ENCODE measurements at places on chromosomes 3 and 15.

DNA sequence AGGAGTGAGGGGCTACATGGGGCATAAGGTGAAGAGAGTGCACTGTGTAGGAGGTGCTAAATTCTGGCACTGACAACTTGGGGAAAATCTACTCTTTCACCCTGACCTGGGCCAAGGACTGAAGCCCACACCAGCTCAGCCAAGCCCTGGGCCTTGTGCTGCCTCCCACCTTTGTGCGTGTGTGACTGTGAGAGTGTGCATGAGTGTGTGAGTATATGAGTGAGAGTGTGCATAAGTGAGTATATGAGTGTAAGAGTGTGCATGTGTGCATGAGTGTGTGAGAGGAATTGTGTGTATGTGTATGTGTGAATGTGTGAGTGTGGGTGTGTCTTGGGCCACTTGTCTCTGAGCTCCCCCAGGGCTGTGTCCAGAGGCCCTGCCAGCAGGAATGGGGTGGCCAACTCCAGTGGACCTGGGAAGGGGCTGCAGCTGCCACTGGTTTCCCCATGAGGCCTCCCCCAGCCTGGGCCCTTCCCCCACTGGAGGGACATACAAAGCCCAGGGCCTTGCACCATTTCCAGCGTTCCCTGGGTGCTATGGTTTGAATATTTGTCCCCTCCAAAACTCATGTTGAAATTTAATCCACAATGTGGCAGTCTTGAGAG lies 15.2 kb downstream of the C3orf22 start:
- DNase-seq: no peak

- DNase-seq: no peak
These were observed 215.5 kb upstream of the RORA start for GRCh38 chr15:61444585-61444984.

DNA sequence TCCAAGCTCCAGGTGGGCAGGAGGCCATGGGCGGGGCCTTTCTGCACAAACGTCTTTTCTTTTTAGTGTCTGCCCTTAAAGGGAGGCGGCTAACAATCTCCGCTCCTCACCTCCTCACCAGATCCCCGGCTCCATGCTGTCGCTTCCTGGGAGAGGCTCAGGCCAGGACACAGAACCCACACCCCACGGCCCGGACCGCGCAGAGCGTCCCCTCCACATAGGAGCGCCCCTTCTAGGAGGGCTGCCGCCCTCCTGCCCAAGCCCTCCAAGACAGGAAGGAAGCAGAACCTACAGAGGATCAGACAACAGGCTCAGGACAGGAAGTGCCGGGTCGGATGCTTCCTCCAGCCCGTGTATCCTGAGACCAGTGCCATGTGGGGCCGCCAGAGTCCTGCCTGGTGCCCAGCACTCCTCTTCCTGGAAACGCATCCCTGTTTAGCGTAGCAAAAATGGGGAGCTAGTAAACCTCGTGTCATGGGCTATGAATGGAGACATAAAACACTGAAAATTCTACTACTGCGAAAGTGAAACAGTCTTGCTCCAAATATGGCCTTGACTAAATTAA lies 83.2 kb upstream of the ATP10A start:
- DNase-seq: no peak

- DNase-seq: no peak
These were observed 78.7 kb upstream of the MME start for GRCh38 chr3:155001289-155002010.

- no peak for DNase-seq
These were observed 136.2 kb upstream of the PFN2 start for GRCh38 chr3:150106740-150107428.

- no peak for DNase-seq
These were observed 92.9 kb downstream of the TPRA1 start for GRCh38 chr3:127497676-127498075.

GRCh38 chr3:57757642-57758297 lies 1.7 kb downstream of the SLMAP start:
- no peak for DNase-seq

- DNase-seq: no peak
These were observed 453.3 kb downstream of the ROBO1 start for GRCh38 chr3:79314544-79314943.

- DNase-seq: no peak
These were observed 46.2 kb downstream of the DENND6A start for GRCh38 chr3:57646723-57647122.

- no peak for DNase-seq
These were observed 18.4 kb downstream of the LARS2 start for GRCh38 chr3:45406772-45407171.

- DNase-seq: no peak
These were observed 68.9 kb downstream of the ARMC8 start for GRCh38 chr3:138256022-138256421.

GRCh38 chr15:86611417-86612040 lies 531.9 kb downstream of the AGBL1 start:
- DNase-seq: peak; percentile 26

DNA sequence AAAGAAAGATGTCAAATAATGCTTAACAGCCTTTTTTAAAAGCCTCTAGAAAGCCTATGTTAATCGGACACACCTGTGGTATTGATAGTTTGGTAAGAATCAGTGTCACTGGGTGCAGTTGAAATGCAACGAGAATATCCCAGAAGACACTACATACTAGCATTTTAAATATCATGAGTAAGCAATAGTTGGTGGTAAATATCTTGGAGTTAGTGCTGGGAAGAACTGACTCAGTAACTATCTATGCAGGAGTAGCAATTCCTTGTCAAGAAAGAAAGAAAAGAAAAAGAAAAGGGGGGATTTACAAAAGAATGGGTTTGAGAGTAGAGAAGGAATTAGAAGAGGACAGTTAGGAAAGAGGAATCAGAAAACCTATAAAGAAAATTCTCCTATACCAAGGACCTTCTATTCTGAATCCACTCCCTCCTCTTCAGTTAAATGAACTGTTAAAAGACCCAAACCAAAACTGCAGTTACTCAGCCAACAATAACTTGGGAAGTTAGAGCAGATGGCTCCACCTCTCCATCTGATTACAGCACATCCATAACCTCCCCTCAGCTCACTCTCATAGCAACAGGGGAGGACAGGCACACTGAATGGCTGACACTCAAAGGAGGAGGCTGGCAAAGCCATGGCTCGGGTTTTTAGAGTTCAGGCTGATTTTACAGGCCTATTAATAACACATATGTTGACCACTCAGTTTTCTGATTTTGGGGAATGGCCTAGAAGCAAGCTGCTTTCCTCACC lies 207.6 kb upstream of the MDFIC2 start:
- no peak for DNase-seq

- no peak for DNase-seq
These were observed 67.7 kb upstream of the ROPN1 start for GRCh38 chr3:124059580-124059979.

DNA sequence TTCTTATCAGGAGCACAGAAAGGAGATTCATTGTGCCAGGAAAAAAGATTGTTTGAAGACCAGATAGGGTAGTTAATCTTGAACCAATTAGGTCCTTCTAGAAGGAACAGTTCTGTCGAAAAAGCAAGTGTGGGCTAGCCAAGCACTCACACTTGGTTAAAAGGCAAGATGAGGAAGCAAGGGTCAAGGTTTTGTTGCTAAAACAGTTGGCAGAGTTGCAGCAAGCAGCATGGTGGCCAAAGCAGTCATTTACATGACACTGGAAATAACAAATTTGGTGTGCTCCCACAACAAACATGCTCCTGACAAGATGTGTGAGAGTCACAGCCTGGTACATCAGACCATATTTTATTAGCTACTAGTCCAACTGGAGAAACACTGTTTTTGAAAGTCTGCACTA lies 228.0 kb upstream of the CFAP20DC start:
- DNase-seq: no peak

- DNase-seq: no peak
These were observed 245.7 kb downstream of the ZIC1 start for GRCh38 chr3:147654827-147655226.

- DNase-seq: no peak
These were observed 82.6 kb downstream of the TGFBR2 start for GRCh38 chr3:30688776-30689641.

GRCh38 chr15:82044373-82045178 lies 1.2 kb downstream of the MEX3B start:
- peak; percentile 34 for DNase-seq

- no peak for DNase-seq
These were observed 34.7 kb upstream of the SACM1L start for GRCh38 chr3:45654397-45654944.

GRCh38 chr3:13746385-13746784 lies 133.5 kb downstream of the WNT7A start:
- DNase-seq: no peak

DNA sequence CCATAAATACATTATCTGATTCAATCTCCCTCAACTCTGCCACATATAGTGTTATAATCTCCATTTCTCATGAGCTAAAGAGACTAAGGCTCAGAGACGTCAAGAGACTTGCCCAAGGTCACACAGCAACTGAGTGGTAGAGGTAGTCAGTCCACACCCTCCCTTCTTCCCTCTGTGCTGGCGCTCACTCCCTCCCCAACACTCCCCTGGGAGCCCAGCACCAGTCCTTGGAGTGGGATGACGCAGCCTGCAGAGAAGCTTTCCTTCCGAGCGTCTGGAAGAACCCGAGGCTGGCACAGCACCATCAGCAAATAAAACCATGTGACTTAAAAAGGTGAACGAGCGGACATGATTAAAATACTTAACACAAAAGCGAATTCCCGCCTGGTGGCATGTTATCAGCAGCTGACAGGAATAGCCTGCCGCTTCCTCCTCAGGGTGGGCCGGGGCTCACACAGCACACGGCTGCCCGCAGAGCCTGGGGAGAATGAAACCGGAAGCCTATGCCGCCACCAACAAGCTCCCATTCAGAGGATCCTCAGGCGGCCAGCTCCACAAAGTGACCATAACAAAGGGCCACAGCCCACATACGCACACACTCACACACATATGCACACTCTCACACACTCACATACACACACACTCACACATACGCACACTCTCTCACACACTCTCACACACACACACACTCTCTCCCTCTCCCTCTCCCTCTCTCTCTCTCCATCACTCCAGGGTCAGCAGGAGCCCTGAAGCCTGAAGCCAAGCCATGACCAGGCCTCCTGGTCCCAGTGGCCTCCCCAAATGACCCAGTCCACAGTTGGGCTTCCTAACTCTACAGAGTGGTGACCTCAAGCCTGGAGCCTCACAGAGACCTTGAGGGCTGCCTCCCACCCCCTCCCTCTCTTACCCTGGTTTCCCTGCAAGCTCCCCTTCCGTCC lies 120.5 kb downstream of the XXYLT1 start:
- DNase-seq: peak; percentile 27

GRCh38 chr3:181609030-181609767 lies 102.5 kb upstream of the SOX2 start:
- no peak for DNase-seq

- no peak for DNase-seq
These were observed 114.7 kb downstream of the ETFA start for GRCh38 chr15:76196269-76197231.

GRCh38 chr3:150783316-150783715 lies 20.3 kb upstream of the SIAH2 start:
- no peak for DNase-seq

DNA sequence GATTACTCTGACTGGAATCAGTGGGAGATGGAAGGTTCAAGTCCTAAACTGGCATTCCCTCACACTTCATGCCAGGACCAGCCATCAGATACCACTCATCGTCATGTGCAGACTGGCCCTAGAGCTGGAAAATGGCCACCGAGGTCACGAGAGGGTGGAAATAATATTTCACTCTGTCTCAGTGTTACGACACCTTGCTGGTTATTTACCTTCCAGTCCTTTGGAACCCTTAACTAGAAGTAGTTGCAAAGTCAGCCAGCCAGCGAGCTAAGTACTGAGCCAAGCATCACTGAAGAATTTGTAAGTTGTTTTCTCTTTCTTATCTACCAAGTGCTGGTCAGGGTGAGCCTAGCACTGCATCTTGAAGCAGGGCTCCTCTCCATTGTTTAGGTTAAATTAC lies 309.9 kb upstream of the RASGRP1 start:
- DNase-seq: no peak

GRCh38 chr3:195073866-195074860 lies 196.8 kb downstream of the XXYLT1 start:
- no peak for DNase-seq

DNA sequence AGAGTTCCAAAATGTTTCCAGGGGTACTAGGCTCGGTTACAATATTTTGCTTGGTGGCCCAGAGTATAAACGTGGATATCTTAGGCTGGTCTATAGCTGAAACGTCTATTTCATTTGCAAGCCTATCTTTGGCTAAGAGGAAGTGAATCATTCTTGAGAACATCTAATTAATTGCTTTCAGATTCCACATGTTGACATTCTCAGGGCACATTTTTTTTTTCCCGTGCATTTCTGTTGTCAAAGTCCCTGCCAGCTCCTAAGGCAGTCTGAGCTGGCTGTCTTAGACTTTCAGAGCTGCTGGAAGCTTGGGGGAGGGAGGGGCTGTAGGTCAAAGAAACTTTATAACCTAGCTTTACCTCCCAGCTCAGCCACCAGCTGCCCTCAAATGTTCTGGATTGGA lies 23.2 kb upstream of the LAMP3 start:
- no peak for DNase-seq

- no peak for DNase-seq
These were observed 8.5 kb upstream of the CHMP2B start for GRCh38 chr3:87218560-87218959.

DNA sequence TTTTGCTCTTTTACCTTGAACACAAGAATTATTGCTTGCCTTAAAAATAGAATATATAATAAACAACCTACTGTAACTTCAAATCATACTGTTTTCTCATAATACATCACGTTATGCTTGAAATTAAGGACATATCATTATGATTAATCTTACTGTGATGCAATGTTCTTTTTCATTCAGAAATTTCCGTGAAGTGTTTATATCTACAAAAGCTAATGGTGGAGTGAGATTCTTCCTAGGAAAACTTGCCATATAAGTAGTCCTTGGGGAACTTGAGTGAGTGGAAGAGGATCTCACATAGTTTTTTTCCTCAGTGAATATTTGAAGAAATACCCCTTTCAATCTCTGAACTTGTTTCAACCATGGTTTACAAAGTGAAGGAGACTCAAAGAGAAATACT lies 498.7 kb upstream of the CBLB start:
- DNase-seq: no peak

- DNase-seq: no peak
These were observed 59.1 kb upstream of the COL8A1 start for GRCh38 chr3:99579246-99579645.

DNA sequence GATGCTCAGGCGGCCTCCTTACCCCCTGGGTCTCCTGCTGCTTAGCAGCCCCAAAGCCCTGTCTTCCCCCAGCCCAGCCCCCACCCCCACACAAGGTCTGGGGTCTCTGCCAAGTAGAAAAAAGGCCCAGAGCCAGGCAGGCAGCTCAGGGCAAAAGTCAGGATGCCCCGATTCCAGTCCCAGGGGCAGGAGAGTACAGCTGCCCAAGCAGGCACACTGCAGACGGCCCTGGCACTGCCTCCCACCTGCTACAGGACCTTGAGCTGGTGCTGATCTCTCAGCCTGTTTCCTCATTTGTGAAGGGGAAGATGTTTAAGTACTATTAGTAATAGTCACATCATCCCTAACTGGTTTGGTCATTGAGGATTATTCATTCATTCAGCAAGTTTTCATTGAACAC lies 12.6 kb downstream of the TMEM43 start:
- no peak for DNase-seq

All from activated CD4-positive, alpha-beta T cell treated with anti-CD3 and anti-CD28 coated beads for 48 hours (primary cell).